ENCODE measurements at places on chromosomes 3 and 15.

GRCh38 chr3:133563186-133563591 lies 10.3 kb upstream of the CDV3 start:
- DNase-seq = no peak

DNA sequence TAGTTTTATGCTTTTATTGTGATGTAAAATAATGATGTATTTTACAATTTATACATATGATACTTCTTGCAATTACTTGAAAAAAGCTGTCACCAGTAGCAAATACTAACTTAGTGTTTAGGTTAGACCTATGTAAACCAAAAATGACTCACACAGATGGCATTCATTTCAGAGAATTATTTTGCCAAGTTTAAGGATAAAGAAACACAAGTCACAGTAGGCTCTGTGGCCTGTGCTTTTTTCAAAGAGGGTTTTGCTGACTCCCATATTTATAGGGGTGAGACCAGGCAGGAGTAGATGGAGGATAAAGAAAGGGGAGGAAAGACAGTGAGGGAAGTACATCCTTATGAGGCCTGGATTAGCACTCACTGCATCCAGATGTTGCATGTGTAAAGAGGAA lies 356.6 kb upstream of the NPAP1 start:
- no peak for DNase-seq

GRCh38 chr15:88909956-88910831 lies 3.0 kb downstream of the MFGE8 start:
- no peak for DNase-seq

DNA sequence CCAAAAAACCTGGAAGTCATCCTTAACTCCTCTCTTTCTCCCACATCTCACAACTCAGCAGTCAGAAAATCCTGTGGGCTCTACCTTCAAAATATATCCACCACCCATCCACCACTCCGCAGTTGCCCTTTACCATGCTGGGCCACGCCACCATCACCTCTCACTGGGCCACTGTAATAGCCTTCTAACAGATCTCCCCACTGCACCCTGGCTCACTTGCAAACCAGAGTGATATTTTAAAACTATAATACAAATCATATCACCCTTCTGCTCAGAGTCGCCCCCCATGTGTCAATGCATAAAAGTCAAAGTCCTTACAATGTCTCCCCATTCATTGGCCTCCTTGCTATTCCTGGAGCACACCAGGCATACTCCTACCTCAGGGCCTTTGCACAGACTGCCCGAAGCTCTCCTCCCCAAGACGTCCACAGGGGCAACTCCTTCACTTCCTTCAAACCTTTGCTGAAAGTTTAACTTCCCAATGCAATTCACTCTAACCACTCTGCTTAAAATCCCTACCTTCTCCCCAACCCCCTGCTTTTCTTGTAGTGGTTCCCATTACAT lies 1.5 kb upstream of the LIPC start:
- DNase-seq = no peak

DNA sequence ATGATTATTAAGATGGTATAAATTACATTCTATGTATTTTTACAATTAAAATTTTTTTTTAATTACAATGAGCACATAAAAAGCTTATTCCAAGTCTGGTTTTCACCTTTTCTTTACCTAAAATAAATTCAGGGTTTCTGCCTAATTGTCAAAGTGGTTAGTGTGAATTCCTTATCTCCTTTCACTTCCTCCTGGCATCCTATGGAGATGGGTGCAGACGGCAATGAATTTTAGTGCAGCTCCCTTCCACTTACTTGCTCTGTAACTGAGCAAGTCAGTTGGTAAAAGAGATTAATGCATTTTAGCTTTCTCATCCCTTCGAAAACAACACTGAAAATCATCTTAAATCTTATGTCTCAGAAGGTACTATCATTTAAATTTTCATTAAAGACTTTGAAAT lies 13.1 kb downstream of the HDGFL3 start:
- DNase-seq = no peak

DNA sequence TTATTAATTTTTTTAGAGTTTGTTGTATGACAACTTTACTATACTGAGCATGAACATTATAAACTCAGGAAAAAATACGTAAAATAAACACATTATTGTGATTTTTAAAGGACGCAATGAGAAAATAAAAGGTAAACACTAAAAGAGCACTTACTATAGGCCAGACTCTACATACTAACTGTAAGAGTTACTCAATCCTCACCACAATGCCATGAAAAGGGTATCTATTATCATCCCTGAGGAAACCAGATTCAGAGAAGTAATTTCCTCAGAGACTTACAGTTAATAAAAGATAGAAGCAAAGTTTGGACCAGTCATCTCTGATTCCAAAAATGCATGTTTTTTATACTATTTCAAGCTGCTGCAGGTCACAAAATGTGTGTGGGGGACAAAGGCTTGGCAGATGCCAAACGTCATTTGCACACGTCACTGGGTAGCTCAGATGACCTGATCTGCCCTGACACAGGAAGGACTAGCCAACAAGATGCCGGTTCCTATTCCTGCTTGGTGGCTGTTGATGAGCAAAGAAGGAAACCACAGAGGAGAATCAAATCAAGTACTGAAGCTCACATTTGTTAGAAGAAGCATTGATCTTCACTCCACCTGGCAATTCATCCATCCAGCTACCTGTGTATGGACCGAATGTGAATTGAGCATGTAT lies 42.3 kb downstream of the KLHL6 start:
- no peak for DNase-seq

GRCh38 chr15:88509321-88509720 lies 37.2 kb downstream of the DET1 start:
- no peak for DNase-seq

GRCh38 chr15:36175741-36176291 lies 403.6 kb upstream of the CDIN1 start:
- no peak for DNase-seq

DNA sequence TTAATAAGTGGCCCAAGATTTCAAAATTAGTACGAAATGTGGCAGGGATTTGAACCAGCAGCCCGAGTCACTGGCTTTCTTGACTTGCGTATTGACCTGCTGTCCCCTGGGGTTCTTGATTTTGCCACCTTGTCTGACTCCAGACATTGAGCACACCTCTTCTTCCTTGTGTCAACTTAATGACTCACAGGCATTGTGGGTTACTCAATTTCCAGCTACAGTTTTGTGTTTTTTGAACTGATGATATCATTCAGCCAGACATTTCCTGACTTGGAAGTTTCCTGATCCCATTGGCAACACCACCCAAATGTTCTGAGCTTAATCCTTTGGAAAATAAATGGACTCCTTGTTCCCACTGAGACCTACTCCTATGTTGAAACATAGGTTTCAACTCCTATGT lies 64.2 kb downstream of the MOBP start:
- DNase-seq = no peak

GRCh38 chr15:62545467-62546227 lies 380.6 kb upstream of the C2CD4B start:
- no peak for DNase-seq

DNA sequence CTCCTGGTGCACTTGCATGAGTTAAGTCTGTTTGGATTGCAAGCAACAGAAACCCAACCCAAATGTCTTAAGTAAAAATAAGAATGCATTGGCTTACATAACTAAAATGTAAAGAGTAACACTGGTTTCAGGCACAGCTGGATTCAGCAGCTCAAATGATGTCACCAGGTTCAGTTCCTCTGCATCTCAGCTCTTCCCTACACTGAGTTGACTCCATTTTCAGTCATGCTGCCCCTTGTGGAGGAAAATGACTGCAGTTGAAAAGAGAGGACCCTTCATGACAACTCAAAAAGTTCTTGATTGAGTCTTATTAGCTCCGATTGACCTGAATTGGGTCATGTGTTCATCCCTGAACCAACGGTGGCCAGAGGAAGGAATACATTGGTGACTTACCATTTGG lies 138.5 kb upstream of the ABI3BP start:
- no peak for DNase-seq

- DNase-seq = no peak
Observed at GRCh38 chr15:67784090-67784781, 41.1 kb upstream of the SKOR1 start.

DNA sequence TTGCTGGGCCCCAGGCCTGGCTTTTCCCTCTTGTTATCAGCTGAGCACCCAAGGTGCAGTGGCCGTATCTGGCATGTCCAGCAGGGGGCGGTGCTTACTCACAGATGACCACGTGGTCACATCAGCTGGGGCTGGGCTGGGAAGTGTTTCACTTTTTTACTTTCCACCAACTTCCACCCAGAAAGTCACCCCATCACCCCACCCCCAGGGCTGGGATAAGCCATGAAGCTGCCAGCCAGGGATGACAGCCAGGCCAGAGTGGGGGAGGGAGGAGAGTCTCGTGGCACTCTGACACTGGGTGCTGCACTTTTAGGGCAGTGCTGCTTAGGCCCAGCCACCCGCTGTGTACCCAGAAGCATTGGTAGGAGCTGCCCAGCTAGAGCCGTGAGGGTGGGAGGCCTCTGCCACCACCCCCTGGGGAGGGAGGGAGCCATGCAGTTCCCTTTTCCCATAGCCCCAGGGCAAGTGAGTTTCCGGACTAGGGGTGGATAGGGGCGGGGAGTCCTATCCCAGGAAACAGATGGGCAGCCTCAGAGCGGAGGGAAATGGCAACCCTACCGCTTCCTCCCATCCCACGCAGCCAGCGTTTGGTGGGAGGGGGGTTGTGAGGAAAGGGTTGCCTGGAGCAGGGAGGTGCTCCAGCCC lies 6.1 kb downstream of the PPCDC start:
- peak; percentile 96 for DNase-seq

DNA sequence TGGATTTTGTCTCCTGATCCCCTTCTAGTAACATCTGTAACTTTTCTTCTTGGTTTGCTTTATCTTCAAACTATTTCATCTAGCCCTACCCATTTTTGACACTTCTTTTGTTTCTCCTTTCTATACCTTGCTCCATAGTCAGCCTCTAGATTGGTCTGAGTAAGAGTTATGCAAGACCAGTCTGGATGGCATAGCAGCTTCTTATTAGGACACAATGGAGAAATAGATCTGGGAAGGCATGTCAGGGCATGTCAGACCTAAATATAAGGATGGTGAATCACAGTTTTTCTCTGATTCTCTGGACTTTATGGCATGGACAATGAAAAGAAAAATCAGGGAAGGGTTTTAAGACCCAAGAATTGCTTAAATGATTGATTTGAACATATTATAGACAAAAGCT lies 452.5 kb downstream of the RAP2B start:
- no peak for DNase-seq

- DNase-seq = no peak
Observed at GRCh38 chr3:58691997-58692396, 25.4 kb upstream of the FAM3D start.

DNA sequence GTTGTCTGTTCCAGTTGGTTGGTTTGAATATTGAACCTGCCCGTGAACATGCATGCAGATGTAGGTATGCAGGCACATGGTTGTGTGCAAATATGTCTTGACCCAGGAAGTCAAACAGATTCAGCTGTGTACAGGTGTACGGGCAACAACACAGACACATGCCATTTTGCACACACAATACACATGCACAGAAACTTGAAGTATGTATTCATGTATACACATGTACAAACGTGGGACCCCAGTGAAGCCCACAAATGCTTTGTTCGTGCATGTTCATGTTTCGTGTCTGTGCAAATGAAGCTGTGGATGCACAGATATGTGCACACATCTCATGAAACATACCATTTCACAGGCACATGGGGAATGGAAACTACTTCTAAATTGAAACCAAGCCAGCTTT lies 30.7 kb downstream of the IDH3A start:
- DNase-seq = no peak

DNA sequence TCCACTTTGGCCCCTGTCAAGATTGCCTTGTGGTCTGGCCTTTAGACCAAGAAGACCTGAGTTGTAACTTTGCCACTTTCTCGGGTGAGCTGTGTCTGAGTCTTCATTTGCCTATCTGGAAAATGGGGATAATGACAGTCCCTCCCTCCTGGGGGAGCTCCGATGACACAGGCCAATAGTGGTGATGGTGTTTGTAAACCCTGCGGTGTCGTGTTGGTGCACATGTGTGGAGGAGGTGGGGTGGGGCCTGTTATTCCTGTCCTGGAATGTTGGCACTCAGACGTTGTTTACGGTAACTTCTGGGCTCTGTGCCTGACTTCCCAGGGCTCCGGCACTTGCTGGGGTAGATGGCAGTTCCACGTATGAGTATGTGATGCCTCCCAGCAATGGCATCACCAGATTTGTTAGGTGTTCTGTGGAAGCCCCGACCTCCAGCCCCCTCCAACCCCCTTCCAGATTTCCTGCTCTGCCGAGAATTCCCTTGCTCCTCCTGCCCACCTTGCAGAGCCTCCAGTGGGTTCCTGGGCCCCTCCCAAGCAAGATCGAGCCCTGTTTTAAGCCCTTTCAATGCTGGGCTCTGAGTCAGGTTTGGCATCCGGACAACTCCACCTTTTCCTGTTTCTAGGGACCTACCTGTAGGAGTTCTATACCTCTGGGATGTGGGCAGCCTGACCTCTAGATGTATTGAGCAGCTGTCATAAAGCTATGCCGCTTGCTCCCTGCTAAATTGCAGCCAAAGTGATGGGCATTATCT lies 31.4 kb downstream of the HRH1 start:
- DNase-seq = peak; percentile 76

DNA sequence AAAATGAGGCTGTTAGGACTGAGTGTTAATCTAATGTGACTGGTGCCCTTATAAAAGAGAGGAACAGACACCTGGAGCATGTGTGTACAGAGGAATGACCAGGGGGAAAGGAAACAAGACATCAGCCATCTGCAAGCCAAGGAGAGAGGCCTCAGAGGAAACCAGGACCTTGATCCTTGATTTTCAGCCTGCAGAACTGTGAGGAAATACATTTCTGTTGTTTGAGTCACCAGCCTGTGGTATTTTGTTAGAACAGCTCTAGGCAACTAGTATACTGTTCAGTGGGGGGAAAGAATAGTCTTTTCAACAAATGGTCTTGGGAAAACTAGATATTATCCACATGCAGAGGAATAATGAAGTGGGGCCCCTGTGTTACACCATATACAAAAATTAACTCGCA lies 80.6 kb downstream of the CCR1 start:
- DNase-seq = no peak

- no peak for DNase-seq
Observed at GRCh38 chr3:106593381-106593780, 724.6 kb upstream of the CBLB start.

GRCh38 chr3:100128565-100128964 lies 14.3 kb upstream of the FILIP1L start:
- DNase-seq = no peak

- no peak for DNase-seq
Observed at GRCh38 chr15:36791844-36792571, 212.6 kb downstream of the CDIN1 start.

GRCh38 chr15:71570736-71571135 lies 239.6 kb upstream of the NR2E3 start:
- DNase-seq = no peak

- DNase-seq = no peak
Observed at GRCh38 chr3:122948408-122948807, 79.2 kb downstream of the SEMA5B start.

- no peak for DNase-seq
Observed at GRCh38 chr15:99180086-99180963, 69.1 kb downstream of the TTC23 start.

Data from ovary (tissue), 10 donors.